Umbilical cord (tissue), 2 donors: ENCODE measurements at places on chromosomes 5 and 9.

DNA sequence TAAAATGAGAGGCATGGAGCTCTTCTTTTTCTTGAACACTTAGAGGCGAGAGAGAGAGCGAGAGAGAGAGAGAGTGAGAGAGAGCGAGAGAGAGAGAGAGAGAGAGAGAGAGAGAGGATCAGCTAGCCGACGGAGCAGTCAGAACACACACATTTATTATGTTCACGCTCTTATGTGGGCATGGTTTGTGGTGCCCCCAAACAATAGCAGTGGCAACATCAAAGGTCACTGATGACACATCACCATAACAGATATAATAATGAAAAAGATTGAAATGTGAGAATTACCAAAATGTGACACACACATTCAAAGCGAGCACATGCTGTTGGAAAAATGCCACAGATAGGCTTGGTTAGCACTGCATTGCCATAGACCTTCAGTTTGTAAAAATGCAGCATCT is 116.1 kb downstream of the KDM4C start:
- peak; percentile 57 for DNase-seq

DNA sequence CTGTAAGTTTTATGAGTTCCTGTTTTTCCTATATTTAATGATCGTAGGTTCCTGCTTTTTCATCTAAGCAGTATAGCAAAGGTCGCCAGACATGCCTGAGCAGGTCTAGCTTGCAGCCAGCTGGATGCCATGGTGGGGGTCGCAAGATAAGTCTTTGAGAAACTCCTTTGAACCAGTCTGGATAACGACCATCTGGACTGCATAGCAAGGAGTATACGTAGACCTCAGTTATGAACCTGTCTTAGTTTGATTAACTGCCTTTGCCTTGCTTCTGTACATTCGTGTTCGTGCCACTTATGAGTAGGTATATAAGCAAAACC is 8.4 kb upstream of the SPATA31E1 start:
- DNase-seq: peak; percentile 73

DNA sequence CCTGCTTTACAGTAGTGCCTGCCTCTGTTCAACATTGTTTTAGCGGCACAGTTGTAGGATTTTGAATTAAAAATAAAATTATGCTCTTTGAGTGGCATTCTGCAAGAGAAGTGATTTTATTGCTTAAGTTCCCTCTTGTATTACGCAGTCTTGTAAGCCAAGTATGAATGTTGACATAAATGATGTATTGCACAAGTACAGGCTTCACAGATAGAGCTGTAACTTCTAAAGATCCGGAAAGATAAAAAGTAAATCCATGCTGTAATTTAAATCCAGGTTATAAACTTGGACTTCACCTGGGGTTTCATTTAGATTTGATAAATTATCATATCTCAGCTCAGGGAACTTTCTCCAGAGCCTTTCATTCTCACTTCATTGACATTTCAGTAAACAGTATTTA is 1114.7 kb downstream of the PTPRD start:
- peak; percentile 72 for DNase-seq

DNA sequence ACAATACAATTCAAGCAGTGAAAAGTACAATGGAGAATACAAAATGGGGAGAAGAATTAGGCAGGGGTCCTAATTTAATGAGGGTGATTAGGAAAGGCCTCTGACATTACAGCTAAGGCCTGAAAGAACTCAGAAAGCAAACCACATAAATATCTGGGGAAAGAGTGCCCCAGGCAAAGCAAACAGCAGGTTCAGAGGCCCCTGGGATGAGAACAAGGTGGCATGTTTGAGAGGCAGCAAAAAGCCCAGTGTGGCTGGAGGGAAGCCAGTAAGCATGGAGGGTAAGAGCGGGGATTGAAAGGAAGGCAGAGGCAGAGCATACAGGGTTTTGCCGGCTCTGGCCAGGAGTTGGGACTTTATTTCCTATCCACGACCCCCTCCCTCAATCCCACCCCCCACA is 33.4 kb upstream of the VDAC1 start:
- DNase-seq: no peak

GRCh38 chr5:135446206-135446605 is 942 bp downstream of the DCANP1 start:
- no peak for DNase-seq

- DNase-seq: no peak
These were observed 78.2 kb downstream of the GTF3C4 start for GRCh38 chr9:132748450-132748849.

GRCh38 chr9:98438666-98439065 is 183.2 kb upstream of the TBC1D2 start:
- DNase-seq: no peak

DNA sequence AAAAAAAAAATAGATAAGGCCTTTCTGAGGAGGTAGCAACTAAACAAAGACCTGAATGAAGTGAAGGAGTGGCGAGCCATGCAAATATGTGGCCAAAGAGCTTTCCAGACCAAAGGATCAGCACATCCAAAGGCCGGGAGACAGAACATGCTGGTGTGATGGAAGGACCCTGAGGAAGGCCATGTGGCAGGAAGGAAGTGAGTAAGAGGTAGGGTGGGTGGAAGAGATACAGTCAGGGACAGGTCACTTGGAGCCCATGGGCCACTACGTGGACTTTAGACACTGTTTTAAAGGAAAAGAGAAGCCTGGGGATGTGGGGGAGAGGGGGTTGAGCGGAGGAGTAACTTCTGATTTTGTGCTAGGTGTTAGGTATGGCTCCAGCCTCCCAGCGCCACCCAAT is 31.3 kb downstream of the SPRY4 start:
- DNase-seq: no peak

GRCh38 chr9:61667559-61668121 is 477.8 kb downstream of the SPATA31A7 start:
- no peak for DNase-seq

GRCh38 chr9:113993838-113994540 is 84.1 kb downstream of the AMBP start:
- DNase-seq: peak; percentile 52

DNA sequence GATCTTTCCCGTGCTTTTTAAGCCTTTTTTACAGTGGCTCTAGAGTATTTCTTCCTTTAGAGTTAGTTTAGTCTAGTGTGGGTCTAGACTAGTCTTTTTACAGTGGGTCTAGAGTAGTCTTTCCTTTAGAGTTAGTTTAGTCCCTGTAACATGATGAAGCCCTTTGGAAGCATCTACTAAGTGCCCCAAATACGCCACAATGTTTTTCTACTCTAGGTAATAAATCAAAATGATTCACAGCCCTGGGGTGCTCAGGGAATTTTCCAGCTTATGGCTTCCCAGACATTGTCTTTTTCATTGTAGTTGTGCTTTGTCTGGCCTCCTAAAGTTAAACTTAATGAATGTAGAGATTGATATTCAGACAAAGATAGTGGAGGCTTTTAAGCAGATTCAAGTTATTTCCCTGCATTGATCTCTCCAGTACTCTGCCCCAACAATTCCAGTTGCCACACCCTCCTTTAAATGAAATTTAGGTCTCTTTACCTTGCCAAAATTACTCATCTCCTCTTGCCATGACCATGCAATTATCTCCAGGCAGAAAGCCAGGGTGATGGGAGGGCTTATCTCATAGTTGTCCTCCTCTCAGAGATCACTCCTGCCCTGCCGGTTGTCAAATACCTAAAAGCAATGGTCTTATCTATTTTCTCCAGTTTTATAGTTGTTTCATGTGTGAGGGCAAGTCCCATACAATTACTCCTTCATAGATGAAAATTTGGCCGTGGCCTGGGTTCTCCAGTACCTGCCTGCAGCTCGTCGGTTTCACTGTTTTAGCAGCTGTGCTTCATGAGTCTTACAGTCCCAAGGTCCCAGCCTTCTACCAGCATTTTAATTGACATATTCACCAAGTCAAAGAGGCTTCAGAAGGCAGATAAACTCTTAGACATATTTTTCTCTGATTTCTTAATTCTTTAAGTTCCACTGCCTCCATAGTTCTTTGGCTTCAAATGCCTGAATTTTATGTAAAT is 794.0 kb upstream of the COX7C start:
- DNase-seq: no peak

- no peak for DNase-seq
These were observed 12.9 kb downstream of the MACROH2A1 start for GRCh38 chr5:135386096-135386495.

DNA sequence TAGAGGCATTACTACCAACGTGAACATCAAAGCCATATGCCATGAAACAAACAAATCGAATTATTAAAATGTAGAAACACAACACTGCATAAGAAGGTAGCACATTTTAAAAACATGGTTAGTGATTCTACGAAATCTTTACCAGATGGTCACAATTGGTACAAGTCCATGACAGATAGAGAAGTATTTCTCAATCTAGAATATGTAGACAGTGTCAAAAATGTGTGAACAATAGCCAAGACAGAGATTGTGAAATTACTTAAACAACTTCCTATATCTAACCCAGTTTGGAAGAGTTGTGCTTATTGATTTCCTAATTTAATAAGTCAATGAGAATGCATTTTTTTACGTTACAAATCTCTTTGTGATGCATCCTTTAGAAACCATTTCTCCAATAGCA is 1121.6 kb downstream of the MAT2B start:
- DNase-seq: no peak

DNA sequence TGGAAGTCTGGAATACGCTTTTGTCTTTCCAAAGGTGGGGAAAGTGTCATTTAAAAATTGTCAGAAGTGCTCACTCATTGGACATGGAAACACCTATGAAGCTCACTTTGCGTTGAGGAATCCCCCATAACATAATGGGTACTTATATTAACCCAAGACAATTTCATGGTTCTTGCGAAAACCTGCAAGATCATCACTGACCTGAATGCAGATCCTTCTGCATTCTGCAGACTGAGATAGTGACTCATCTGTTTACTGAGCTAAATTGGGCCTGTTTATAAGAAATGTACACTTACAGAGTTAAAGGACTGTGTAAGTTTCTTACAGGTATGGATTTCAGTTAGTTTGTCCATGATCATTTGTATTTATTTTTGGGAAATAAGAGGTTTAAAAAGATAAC is 153.0 kb downstream of the HMHB1 start:
- no peak for DNase-seq

GRCh38 chr9:89562186-89562814 is 42.5 kb upstream of the GADD45G start:
- no peak for DNase-seq

- DNase-seq: peak; percentile 87
These were observed 42.3 kb downstream of the B4GALT1 start for GRCh38 chr9:33124751-33125381.

DNA sequence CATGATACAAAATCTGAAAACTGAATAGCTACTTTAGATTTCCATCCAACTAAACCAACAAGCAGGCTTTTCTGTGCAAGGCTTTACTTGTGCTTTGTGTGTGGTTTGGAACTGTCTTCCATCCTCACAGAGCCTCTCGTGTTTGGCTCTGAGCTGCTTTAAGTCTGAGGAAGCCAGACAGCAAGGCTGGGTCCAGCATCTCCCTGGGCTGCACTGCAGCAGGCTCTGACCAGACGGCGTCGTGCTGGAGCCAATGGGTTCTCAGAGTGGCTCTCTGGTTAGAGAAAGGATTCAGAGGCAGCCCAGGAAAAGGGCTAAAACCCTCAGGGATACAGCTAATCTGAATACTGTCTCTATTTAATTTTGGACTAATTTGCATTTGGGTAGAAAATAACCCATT is 207.9 kb upstream of the EFNA5 start:
- DNase-seq: peak; percentile 88

- DNase-seq: no peak
These were observed 360.8 kb downstream of the NTRK2 start for GRCh38 chr9:85030316-85030715.

DNA sequence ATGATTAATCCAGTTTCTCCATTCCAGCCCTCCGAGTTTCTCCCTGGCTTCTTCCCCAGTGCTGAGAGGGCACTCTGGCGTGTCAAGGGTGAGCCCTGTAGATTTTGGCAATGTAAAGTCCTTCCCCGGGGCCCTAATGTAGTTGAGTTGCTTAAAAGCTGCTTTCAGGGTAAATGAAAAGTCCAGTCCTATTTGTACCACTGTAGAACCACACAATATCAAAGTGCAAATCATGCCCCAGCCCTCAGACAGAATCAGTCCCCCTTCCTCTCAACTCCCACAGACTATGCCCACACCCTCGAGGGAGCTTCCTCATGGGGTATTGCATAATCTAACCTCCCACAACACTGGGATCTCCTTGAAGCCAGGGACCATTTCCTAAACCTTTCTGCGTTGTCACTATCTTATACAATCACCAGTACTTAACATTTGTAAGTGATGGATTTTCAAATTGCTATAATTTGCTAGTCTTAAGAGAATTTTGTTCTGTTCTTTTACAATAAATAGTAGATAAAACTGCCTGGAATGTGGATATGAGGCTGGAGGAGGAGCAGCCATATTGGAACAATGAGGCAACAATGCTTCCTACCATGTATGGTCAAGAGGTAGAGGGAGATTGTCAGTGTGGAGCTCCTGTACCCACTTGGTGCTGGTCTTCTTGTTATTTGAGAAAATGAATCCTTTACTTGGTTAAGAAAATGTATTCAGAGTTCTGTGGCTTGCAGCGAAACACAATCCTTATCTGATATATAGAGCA is 34.4 kb downstream of the ZNF366 start:
- no peak for DNase-seq

DNA sequence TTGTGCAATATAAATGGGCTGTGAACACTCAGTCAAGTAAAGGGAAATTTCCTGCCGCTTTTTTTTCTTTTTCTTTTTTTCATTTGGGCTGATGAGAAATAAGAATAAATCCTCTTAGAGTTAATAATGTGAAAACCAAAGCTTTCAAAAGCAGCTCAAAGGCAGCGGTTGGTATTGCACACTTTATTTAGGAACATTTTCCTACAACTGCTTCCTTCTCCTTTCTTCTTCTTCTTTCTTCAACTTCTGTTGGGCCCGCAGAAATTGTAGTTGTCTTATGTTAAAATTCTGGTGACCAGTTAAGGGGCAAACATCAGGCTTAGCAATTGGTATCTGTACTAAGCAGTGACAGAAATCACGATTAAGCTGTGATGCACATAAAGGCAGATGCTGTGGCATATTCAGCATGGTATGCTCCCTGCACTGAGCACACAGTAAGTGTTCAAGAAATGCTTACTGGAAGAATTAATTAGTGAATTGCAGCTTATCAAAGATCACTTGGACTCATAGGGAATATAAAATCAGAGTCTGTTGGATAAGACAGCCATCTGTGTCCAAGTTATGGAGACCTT is 85.4 kb downstream of the ANKRD55 start:
- no peak for DNase-seq

- DNase-seq: no peak
These were observed 30.0 kb upstream of the SLC6A19 start for GRCh38 chr5:1171340-1171941.

DNA sequence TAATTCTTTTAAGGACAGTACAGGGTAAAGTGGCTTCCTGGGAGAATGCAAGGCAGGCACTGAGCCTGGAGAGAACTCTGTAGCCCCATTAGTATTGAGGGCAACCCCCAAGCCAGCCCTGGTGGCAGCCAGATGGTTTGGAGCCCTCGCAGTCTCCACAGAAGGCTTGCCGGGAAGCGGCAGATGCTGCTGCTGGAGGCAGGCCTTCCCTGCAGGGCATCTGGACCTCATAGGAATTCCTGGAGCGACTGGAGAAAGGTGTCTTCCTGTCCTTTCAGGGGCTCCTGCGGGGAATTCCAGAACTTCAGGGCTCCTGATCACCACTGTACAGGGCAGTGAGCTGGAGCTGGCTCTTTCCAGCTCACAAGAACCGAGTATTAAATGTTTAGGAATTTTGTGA is 167.5 kb downstream of the INSYN2B start:
- DNase-seq: no peak

GRCh38 chr9:93600504-93600903 is 24.1 kb downstream of the PHF2 start:
- DNase-seq: no peak

- peak; percentile 82 for DNase-seq
These were observed 284.5 kb downstream of the NTRK2 start for GRCh38 chr9:84953797-84954705.

GRCh38 chr9:134852906-134853654 is 27.5 kb upstream of the FCN2 start:
- no peak for DNase-seq
